Adrenal gland (tissue), 19 donors: ENCODE measurements at places on chromosomes 1 and 21.

- no peak for DNase-seq
These were observed 4.8 kb upstream of the ASB17 start for GRCh38 chr1:75937034-75937433.

DNA sequence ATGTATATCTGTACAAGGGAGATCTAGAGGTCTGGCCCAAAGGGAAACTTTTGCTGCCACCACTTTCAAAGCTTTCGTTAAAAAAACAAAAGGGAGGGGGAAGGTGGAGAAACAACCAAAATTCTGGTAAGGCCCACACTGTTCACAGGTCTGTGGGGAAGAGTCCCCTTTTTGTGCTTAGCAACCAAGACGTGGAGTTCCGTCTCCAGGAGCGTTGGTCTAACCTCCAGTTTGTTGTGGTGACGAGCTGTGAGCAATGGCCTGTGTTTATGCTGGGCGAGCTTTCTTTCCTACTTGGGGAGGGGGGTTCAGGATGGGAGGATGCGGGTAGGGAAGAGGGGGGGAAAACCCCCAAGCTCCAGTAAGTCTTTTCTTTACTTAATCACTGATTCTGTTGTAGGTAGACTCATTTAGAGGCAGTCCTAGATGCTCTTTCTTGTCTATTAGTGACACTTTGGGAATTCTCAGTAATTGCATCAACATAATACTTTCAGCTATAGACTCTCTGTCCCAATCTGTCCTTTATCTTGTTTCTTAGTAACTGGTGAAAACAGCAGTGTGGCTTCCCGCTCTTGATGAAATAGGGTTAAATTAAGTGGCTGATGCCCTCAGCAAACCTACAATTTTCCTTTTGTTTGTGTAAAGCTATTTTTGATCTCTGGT, 1.5 kb downstream of the HIPK1 start:
- DNase-seq, result no peak

DNA sequence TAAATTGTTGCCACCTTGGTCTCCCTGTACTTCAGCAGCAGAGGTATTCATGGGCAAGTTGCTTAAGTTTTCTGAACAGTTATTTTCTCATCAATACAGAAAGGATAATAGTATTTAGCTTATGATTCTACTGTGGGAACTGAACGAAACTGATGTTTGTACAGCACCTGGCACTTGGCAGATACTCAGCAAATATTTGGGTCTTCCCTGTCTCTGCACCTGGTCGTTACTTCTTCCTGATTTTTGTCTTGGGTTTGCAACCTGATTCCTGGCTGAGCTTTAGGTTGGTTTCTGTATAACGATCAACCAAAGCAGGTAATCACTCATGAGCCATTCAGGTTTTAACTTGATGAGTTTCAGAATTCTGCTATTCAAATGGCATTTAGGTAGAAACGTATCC, 490.6 kb downstream of the KIF26B start:
- no peak for DNase-seq

DNA sequence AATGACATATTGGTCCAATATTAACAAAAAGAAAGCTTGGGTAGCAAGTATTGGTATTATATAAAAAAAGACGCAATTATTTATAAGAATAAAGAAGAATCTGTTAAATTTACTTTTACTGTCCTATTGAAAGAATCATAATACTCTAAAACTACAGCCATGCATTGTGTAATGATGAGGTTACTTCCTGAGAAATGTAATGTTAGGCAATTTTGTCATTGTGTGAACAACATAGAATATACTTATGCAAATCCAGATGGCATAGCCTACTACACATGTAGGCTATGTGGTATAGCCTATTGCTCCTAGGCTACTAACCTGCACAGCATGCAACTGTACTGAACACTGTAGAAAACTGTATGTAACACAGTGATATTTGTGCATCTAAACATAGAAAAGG, 121.2 kb upstream of the PTGFR start:
- no peak for DNase-seq

DNA sequence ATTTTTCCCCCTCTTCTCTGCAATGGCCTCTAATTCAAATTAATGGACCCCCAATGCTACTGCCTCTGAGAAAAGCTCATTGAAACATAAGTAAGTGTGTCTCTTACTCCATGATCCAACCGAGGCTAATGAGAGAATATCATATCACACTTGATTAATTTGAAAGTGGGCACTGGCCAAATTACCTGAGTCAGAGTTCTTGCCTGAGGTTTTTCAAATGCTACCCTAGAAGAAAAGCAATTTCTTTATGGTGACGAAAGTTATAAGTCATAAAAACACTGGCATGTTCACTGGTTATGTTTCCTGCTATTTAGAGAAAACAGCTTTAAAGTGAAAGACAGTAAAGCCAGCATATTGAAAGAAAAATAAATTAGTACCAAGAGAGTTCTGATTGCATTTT, 368.8 kb upstream of the TMPRSS15 start:
- DNase-seq, result no peak

- no peak for DNase-seq
These were observed 27.0 kb upstream of the TIAM1 start for GRCh38 chr21:31370893-31371544.

GRCh38 chr1:94931254-94931841, 4.4 kb upstream of the CNN3 start:
- no peak for DNase-seq

GRCh38 chr1:233443040-233443760, 115.7 kb downstream of the MAP3K21 start:
- DNase-seq, result peak; percentile 28

GRCh38 chr1:19426294-19427086, 58.8 kb downstream of the CAPZB start:
- peak; percentile 58 for DNase-seq

- no peak for DNase-seq
These were observed 27.9 kb downstream of the DIP2A start for GRCh38 chr21:46486481-46487126.

DNA sequence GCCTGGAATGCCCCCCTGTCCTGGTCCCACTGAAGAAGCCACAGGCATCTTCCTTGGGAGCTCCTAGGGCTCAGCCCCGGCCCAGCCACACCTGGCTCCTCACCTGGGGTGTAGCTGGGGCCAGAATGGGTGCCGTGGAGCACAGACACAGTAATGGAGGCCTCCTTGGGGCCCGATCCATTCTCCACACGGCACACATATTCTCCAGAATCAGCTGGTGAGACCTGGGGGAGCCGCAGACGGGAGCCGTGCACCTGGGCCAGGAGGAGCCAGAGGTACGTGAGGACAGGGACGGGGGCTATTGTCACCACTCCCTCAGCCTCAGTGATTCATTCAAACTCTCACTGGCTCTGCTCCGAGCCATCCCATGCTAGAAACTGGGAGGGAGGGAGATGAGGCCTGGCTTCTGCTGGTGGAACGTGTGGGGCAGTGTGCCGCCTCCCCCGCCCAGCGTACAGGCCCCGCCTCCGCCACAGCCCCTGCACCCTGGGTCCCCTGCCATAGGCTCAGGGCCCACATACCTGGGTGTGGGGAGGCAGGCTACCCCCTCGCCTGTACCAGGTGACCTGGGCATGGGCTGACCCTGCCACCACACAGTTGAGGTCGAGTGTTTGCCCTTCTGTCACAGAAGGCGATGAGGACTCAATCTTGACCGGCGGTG, 42.2 kb downstream of the LDLRAD2 start:
- DNase-seq, result no peak

DNA sequence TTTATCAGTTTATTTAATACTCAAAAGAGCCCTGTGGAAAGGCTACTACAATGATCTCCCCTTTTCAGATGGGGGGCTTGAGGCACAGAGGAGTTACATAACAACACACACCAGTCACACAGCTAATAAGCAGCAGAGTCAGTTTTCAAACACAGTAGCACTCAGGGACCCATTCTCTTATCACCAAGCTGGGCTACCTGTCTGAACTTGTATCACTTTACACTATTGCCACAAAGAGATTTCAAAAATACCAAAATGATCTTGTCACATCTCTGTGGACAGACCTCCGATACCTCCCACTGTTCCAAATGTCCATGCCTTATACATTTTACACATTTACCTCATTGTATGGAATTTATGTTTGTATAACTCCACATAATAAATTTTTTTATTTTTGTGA, 134.6 kb downstream of the TPR start:
- DNase-seq, result no peak

DNA sequence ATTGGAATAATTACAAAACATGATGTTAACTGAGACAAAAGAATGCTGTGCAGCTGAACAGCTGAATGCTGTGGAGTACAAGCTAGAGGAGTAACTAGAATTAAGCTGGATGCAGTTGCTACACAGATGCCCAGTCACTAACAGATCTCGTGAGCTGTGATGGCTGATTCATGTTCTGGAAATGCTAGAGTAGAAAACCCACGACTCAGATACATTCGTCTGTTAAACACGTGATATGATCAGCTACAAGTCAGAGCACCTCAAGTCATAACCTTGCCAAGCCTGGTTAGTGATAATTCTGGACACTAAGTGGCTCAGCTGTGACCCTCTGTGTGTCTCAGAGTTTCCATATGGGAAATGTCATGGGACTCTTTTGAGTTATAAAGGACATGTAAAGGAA, 89.7 kb upstream of the ESRRG start:
- no peak for DNase-seq

GRCh38 chr1:216119600-216119999, 303.6 kb downstream of the USH2A start:
- no peak for DNase-seq

- peak; percentile 19 for DNase-seq
These were observed 216.8 kb downstream of the TOMM20 start for GRCh38 chr1:234911787-234912186.

DNA sequence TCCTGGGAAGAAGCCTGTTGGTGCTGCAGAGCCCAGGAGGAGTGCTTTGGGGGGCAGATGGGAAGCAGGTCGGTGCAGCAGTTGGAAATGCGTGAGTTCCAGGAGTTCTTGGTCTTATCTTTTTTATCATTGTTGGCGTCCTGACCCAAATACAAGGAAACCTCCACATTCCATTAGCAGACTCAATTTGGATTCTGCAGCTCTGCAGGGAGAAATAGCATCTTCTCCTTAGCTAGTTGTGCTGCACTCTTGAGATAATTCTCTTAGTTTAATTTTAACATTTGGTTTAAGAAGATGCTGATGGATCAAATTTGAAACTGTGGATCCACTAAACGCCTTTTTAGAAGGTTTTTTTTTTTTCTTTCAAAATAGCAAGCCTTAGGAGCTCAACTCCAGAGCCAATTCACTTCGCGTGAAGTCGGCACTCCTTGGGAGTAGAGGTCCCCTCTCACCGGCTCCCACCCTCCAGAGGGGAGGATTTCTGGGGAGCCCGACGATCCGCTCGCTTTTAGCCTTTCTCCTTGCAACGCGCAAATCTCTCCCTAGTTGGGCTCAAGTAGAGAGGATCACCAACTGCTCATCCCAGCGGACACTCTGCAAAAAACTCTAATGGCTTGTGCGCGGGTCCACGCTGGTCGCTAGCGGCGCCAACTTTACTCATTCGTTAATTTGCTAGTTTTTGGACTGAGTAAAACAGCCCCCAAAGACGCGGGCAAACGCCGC, 1.3 kb downstream of the PLD5 start:
- DNase-seq, result no peak

GRCh38 chr1:76084029-76084627, 9.6 kb downstream of the ST6GALNAC3 start:
- no peak for DNase-seq

DNA sequence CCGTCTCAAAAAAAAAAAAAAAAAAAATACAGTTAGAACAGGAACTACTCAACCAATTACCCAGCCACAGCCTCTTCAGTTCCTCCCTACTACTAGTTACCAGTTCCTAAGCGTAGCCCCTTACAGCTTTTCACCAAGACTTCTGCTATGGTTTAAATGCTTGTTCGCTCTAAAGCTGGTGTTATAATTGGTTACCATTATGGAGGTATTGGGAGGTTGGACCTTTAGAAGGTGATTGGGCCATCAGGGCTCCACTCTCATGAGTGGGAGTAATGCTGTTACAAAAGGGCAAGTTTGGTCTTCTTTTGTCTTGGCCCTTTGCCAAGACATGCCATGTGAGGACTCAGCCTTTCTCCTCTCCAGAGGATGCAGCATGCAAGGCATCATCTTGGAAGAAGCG, 3.0 kb upstream of the SMPDL3B start:
- no peak for DNase-seq

GRCh38 chr1:38266197-38266520, 219.6 kb upstream of the POU3F1 start:
- no peak for DNase-seq

DNA sequence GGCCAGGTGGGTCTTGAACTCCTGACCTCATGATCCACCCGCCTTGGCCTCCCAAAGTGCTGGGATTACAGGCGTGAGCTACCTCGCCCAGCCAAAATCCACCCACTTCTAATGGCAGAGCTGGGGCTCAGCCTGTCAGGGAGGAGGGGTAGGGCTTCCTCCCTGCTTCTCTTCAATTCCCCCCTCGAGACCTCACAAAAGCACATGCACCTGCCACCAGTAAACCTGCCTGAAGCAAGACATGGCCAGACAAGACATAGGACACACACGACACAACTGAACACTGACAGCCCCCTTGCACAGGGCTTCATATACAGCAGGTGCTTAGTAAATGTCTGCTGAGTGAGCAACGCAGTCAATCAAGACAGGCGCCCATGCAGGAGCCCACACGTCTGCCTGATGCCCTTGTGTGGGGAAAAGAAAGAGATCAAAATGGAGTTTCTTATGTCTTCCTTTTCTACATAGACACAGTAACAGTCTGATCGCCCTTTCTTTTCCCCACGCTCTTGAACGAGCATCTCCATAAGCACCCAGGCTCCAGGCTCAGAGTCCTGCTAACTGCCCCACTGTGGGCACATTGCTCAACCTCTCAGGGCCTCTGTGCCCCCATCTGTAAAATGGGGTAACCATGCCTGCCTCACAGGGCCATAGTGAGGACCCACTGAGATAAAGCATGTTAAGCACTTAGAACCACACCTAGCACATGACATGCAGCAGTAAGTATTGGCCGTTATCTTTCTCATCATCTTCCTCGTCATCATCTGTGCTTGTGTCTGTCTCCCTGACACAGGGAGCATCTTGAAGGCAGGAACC, 8.8 kb downstream of the SDC3 start:
- DNase-seq, result no peak

- no peak for DNase-seq
These were observed 328.5 kb downstream of the TBX15 start for GRCh38 chr1:118659646-118660045.

DNA sequence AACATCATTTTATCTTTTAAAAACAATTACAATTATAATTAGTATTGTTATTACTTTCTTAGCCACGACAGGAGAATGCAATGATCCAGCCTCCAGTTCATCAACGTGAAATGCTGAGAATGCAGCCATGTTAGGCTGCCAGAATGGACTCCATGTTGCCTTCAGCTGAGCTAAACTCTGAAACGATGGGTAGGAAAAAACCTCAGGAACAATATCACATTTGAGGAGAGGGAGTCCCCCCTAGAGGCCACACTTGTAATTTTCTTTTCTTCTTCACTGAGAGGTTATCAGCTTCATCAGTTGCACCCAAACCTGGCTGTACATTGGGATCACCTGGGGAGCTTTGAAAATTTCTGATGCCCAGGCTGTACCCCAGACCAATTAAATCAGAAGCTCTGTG, 34.6 kb upstream of the DNAH14 start:
- no peak for DNase-seq

DNA sequence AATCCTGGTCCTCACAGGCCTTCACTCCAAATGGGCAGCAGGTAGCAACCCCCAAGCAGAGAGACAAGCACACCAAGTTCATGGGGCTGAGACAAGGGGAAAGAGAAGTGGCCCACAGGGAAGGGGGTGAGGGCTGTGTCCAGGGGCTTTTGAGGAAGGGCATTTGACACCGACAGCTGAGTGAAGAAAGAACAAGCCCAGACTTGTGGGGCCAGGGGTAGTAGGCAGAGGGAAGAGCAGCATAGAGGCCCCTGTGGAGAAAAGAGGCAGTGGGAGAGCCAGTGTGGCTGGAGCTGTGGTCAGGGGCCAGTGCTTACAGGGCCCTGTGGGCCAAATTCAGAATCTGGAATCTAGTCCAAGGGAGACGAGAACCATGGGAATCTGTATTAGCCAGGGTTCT, 85.4 kb downstream of the IGSF21 start:
- no peak for DNase-seq
